D721Med (cell line): ENCODE measurements at places on chromosomes 2 and 18.

- no peak for DNase-seq
Measured at GRCh38 chr2:46194856-46195255, 102.4 kb upstream of the EPAS1 start.

- no peak for DNase-seq
Measured at GRCh38 chr2:226891780-226892590, 56.1 kb downstream of the RHBDD1 start.

DNA sequence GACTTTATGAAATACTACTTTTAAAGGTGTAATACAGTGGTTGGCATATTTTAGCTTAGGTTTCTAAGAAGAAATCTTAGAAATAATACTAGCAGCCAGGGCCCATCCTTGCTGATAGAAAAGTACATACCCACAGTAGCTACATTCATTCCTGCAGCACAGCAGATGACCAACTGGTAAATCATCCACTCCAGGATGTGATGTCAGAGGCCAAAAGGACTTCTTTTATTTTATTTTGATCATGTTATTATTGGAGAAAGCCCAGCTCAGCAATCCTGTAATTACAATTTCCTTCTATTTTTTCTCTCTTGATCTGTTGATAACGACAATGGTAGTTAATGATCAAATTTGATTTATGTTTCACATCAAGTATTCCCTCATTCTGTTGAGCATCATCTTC is 18.0 kb upstream of the TTN start:
- DNase-seq = no peak

GRCh38 chr2:202009019-202009481 is 24.6 kb upstream of the FZD7 start:
- no peak for DNase-seq

DNA sequence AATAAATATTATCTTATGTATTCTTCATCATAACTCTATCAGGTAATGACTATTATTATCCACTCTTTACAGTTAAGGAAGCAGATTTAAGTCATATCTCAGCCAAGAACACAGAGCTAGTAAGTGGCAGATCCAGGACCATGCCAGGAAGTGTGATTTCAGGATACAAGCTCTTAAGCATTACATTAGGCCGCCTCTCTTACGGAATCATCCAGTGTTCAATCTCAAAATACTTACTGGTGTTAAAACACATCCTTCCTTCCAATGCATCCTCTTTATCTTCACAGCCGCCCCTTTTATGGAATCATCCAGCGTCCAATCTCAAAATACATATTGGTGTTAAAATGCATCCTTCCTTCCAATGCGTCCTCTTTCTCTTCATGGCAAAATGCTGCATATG is 14.7 kb upstream of the RGPD4 start:
- DNase-seq = no peak

GRCh38 chr2:30686000-30686399 is 121.2 kb downstream of the CAPN13 start:
- no peak for DNase-seq

DNA sequence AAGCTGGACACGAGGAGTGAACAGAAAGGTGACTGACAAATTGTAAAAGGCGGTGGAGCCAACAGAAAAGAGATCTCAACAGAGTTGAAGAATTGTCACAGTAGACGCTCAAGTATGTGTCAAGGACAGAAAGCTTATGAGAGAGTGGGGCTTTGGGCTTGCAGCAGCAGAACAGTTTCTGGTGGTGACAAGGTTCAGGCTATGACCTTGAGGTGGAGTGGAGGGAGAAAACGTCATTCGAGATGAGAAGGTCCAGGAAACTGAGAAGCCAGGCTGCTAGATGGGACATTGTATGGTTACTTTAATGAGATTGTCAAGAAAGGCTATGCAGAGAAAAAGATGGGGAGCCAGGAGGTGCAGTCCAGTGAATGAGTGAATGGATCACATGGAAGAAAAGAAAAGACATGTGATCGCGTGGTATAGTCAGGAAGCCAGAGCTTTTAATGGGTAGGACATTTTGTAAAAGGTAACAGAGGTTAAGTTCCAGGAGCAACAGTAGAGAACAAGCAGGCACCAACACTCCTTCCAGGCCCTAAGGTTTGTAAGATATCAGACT is 91.1 kb upstream of the EPC2 start:
- DNase-seq = no peak

GRCh38 chr2:182416191-182416590 is 10.6 kb downstream of the PDE1A start:
- no peak for DNase-seq

DNA sequence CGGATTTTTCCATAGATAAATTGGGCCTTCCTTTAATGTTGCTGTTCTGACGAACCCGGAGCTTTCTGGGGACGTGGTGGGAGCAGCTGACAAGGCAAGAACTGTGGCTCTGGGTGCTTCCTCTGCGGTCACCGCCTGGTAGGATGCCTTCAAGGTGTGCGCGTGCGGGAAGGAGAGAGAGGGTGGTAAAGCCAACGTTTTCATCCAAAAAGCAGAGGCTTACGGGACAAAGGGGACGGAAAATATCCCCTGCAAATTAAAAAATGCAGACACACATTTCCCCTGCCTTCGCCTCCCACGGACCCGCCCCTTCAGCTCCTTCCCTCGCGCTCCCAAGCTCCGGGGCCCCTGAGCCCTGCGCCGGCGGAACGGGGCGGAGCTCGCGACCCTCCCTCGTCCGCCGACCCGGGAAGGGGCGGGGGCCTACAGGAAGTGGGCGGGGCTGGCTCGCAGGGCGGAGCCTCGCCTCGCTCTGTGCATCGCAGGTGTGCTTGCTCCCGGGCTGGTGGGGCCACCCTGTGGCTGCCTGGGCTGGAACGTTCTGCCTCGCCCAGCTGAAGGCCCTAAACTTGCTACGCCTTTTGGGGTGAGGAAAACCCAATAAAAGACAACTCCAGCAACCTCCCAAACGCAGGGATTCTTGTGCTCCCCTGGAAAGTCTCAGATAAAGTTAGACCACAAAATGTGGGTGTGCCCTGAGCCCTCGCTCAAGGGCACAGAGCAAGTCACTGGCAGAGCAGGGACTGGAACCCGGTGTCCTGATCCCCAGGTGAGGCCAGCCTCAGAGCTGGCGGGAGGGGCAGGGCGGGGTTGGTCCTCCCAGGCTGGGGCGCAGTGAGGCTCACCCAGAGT is 25.4 kb upstream of the SLC66A3 start:
- peak; percentile 68 for DNase-seq

- DNase-seq = no peak
Measured at GRCh38 chr18:51520676-51521180, 323.2 kb upstream of the MEX3C start.

GRCh38 chr2:74333175-74333574 is 10.0 kb downstream of the SLC4A5 start:
- DNase-seq = no peak

GRCh38 chr18:52069201-52069600 is 270.8 kb upstream of the DCC start:
- no peak for DNase-seq

DNA sequence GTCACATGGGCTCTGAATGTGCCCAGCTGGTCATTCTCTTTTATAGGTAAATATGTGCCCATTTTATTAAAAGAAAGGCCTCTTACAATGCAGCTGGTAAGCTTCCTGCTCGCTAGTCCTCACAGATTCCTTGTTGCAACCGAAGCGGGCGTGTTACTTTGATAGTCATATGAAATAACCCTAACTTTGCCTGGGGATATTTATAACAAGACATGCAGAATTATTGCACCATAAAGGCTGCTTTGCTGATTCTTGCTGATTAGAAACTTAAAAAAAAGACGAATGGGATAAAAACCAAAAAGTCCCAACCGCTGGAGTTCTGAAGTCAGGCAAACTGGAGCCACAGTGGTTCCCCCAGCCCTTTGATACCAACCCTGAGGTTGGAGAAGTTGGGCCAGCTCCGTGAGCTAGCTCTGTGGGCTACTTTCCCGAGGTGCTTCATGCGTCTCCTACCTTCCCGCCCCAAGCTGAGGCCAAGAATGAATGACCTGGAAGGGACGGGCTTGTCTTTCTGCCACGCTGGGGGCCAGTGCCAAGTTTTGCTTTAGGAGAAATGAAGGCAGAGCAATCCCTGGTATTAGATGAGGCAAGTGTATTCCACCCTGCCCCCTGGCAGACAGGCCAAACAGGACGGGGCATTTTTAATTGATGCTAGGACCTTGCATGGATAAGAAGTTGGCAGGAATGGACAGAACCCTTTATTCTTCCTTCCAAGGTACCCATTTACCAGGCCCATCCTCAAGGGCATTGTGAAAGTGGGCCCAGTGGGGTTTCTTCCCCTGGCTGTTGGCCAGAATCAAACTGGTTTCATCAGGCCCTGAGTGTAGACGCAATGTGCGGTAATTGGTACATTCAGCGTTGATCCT is 140.4 kb downstream of the KCTD1 start:
- no peak for DNase-seq

DNA sequence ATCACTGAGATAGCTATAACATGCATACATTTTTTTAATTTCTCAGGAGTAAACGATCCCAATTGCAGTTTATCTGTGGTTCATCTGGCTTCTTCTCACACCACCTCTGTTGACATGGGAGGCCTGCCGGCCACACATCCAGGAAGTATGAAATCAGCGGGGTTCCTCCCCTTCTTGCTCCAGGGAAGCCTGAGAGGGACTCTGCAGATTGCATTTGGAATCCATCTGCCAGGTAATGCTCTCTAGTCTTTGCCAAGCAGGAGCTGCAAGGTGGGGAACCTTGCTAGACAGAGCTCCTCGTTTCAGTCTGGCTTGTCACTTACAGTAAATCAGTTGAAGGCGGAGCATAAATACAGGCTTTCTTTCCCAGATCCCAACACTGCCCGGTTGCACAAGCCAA is 49.9 kb downstream of the SOX11 start:
- no peak for DNase-seq

- no peak for DNase-seq
Measured at GRCh38 chr2:155830817-155831579, 501.5 kb downstream of the NR4A2 start.

- DNase-seq = no peak
Measured at GRCh38 chr2:236113425-236113824, 54.8 kb downstream of the GBX2 start.

- DNase-seq = no peak
Measured at GRCh38 chr2:196145256-196145655, 26.1 kb downstream of the STK17B start.

DNA sequence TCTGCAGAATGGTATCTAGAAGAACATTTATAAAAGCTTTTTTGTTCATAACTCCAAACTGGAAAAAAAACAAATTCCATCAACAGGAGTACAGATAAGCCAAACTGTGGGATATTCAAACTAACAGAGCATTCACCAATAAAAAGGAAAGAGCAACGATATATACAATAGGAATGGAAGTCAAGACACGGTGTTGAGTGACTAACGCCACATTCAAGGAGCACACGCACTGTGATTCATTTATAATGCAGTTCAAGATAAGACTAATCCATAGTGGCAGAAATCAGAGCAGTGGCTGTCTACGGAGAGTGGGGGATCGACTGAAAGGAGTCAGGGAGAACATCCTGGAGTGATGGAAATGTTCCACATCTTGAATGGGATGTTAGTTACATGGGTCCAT is 70.7 kb downstream of the CABYR start:
- DNase-seq = no peak

- DNase-seq = peak; percentile 23
Measured at GRCh38 chr2:129103936-129104878, 785.5 kb upstream of the HS6ST1 start.

DNA sequence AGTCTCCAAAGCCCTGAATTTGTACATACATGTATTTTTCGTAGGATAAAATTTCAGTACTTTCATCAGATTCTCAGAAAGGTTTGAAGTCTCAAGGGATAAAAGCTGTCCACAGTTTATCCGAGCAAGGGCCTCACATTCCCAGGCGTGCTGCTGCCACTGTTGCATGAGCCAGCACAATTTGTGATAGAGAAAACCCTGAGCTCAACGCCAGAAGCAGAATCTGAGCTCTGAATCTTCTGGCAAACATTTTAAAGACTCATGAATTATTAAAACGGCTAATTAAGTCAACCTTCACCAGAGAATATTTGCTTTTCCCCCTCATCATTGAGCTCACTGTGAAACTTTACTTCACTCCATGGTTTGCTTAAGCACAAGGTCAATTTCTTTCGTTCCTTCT is 38.5 kb upstream of the STPG4 start:
- DNase-seq = no peak

DNA sequence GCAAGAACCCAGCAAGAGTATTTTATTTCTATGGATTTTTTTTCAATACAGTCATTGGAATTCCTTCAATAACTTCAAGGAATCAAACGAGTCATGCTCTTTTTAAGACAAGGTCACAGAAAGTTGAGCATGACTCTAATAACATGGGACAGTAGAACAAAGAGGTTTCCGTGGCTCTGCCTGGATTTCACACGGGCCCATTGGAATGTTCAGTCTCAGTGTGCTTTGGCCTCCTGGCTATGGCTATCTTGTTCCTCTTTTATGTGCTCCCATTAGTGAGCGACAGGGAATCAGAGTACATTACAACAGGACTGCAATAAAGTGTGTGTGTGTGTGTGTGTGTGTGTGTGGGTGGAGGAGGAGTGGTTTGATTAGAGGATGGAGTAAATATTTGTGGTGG is 312.4 kb downstream of the DCC start:
- no peak for DNase-seq

DNA sequence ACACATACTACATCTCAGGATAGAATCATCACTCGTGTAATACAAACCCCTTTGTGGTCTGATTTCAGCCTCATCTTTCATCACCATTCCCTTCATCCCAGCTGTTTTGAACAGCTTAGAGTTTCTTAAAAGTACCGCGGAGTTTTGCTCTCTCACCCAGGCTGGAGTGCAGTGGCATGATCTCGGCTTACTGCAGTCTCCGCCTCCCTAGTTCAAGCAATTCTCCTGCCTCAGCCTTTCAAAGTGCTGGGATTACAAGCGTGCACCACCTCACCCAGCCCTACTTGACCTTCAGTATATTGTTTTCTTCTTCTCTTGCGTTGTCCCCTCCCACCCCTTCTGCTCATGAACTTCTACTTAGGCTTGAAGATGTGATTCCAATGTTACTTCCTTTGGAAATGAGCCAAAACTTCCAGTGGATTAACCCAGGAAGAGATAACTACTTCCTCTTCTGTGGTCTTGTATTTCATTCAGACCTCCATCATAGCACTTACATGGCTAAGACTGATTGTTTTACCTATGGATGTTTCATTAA is 15.8 kb downstream of the ERLEC1 start:
- no peak for DNase-seq

DNA sequence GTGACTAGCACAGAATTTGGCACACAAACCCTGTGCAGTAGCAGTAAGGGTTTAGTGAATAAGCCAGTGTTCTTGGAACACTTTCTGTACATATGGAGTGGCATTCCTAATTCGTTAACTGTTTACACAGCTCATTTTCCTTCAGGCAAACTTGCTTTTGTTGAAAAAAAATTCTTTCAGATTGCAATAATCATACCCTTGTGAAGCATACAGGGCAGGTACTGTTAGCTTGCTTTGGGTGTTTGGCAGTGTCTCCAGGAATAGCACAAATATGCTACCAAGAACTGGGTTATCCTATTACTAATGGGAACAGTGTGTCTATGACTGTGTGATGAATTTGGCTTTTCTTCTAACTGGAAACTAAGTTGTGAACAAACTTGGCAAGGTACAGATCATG is 33.4 kb downstream of the UGP2 start:
- no peak for DNase-seq

DNA sequence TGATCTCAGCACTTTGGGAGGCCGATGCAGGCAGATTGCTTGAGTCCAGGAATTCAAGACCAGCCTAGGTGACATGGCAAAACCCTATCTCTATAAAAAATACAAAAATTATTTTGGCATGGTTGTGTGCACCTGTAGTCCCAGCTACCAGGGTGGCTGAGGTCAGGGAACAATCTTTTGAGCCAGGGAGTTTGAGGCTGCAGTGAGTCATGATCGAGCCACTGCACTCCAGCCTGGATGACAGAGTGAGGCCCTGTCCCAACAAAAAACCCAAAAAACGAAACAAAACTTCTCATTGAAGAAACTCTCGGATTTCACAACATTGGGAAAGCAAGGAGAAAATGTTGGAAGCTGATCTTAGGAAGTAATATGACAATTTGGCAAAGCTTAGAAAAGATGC is 317.3 kb upstream of the MGAT5 start:
- DNase-seq = no peak
